ENCODE measurements at places on chromosomes 2 and 18.

DNA sequence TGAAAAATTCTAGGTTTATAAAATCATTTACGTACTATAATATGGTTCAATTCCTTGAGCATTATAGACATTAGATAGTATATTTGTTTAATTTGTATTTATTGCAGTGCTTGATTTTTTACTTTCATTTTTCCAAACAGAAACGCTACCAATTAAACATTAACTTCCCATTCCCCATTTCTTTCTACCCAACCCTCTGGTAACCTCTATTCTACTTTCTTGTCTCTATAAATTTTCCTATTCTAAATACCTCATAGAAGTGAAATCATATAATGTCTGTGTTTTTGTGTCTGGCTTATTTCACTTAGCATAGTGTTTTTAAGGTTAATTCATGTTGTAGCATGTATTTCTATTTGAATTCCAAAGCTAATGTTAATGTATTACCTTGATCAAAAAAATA is 11.6 kb upstream of the SLC39A10 start:
- DNase-seq, result no peak

- DNase-seq, result peak; percentile 24
Measured at GRCh38 chr2:218257390-218257981, 3.3 kb upstream of the GPBAR1 start.

DNA sequence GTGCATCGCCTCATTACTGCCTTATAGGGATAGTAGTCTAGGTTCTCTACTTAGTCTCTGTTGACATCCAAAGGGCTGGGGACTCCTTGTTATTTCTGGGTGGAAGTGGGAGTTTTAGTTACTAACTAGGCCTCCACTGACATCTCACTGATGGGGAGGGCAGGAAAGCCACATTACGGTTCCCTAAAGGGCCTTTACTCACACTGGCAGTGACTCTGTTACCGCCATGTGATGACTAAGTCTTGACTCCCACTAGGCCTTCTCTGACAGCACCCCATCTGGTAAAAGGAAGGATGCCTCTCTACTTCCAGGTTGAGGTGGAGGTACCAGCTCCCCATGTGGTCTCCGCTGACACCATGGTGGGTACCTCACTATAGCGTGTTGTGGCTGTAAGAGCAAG is 14.0 kb upstream of the BCL2L11 start:
- DNase-seq, result no peak

DNA sequence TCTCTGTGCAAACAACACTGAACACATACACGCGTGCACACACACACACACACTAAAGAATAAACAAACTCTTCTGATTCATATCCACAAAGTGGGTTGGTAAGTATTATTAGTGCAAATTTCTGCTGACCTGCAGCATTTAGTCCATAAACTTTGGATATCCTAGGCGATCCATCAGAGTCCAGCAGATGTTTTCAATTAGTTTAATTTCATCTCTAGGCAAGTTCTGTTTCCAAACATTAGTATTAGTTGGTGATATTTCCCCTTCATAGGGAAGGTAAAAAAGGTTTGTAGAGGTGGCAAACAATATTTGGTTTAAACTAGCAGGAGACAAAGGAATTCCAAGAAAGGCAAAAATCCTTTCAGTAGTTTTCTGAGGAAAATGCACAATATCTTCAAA is 5.7 kb downstream of the DSEL start:
- DNase-seq, result no peak

DNA sequence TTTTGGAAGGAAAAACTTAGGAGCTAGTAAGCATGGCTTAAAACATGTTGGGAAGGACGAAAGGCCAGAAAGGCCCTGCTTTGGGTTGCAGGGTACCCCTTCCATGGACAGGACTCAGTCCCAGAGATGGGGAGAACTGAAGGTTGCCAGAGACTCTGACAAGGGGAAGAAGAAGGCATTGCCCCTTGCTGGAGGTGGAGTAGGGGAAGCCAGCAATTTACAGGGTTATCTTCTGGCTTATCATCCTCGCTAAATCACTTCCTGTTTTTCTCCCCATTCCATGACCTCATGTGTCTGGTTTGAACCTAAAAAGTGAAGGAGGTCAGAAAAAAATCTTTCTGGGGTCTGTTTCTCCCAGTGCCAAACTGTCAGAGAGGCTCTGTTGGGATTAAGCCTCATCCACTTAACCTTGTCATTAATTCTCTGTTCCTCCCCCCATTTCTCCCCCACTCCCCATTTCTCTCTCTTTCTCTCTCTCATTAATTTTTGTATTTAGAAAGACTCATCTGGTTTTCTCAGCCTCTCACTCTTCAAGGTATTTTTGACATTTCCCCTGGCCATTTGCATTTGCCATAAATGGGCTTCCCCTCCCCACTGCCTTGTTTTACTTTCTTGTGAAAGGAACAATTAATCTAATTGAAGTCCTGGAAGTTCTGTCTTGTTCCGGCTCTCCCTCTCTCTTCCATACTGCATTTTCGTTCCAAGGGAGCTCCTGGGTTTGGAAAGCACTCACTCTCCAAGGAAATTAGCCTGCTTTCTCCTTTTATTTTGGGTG is 17.4 kb downstream of the NRP2 start:
- no peak for DNase-seq

GRCh38 chr2:129732630-129733026 is 246.8 kb upstream of the RAB6C start:
- no peak for DNase-seq

DNA sequence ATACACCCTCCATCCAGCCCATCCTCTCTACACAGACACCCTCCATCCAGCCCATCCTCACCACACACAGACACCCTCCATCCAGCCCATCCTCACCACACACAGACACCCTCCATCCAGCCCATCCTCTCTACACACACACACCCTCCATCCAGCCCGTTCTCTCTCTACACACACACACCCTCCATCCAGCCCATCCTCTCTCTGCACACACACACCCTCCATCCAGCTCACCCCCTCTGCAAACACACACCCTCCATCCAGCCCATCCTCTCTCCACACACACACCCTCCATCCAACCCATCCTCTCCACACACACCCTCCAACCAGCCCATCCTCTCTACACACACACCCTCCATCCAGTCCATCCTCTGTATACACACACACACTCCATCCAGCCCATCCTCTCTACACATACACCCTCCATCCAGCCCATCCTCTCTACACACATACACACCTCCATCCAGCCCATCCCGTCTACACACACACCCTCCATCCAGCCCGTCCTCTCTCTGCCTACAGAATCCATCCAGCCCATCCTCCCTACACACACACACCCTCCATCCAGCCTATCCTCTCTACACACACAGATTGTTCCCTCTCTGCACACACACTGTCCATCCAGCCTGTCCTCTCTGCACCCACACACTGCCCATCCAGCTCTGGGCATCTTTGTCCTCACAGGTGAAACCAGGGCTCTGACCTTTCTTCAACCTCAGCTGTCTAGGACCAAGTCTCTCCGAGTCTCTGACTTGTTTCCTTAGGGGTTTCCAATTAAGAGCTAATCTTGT is 81.2 kb downstream of the EIPR1 start:
- no peak for DNase-seq

DNA sequence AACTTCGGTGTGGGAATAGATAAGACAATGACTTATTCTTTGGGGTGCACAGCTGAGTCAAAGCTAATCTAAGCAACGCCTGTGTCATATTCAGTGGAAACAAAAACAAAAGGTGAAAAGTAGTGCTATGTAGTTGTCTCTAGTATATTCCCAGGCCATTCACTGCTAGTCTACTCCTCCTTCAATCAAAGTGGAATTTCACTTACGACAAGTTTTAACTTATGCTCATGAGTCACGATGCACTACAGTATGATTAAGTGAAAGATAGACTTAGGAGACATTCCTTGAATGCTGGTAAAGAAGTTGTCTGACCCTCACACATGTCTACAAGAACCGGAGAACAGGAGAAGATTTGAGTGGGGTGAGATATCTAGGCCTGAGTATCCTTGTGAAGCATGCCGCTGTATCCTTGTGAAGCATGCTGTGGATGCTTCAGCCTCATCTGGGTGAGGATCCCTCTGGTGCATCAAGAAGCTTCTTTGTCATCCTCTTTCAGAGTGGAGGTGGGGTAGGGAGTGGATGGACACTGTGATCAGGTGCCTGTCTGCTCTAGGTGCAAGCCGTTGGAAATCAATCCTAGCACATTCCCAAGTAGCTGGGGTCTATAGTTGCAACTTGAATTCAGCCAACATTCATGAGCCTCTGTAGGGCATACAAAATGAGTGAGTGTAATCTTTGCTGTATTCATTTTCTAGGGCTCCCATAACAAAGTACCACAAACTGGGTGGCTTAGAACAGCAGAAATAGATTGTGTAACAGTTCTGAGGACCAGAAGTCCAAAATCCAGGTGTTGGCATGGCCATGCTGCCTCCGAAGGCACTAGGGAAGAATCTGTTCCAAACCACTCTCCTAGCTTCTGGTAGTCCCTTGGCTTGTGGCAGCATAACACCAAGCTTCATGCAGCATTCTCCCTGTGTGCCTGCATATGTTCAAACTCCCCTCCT is 173.5 kb upstream of the FN1 start:
- no peak for DNase-seq

DNA sequence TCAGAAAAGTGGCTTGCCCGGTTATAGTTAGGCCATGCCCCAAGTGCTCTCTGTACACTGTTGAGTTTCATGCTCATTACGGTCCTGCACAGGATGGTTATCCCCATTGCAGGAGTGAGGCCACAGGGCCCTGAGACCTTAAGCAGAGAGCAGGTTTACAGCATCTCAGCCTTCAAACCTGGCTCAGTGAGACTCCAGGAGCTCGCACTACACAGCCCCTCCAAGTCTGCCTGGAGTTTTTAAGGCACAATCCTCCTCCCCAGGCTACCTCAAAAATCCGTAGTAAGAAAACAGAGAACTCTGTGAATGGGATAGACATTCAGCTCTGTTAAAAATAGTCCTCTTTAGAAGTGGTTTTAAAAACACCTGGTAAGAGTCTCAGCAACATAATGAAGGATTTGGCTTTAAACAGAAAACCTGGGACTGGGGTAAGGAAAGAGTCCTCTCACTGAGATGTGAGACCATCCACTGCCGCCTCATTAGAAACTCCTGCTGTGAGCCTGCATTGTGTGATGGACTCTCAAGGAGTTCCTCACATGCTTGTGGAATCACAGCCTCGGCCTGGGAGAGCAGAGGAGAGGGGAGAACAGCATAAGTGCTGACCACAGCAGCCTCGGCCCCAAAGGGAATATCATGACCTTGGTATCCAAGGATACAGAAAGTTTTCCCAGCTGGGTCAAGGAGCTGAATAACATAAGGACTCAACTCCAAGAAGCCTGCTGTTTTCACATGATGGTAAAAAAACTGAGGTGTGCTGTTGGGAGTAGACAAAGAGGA is 214.8 kb downstream of the ATAD2B start:
- no peak for DNase-seq

DNA sequence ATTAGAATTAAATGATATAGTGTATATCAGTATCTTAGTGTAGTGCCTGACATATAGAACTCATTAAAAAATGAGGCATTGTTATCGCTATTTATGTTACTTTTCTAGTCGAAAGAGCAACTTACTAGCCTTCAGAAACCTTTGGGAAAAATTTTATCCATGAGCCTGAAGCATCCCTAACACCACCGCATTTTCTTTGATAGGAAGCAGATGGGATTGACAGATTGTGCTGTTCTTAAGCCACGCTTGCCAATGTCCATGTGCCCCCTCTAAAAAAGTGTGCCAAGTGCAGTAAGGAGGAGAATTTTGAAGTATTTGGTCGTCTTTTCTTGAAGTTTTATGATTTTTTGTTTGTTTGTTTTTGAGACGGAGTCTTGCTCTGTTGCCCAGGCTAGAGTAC is 29.1 kb downstream of the PPM1B start:
- no peak for DNase-seq

DNA sequence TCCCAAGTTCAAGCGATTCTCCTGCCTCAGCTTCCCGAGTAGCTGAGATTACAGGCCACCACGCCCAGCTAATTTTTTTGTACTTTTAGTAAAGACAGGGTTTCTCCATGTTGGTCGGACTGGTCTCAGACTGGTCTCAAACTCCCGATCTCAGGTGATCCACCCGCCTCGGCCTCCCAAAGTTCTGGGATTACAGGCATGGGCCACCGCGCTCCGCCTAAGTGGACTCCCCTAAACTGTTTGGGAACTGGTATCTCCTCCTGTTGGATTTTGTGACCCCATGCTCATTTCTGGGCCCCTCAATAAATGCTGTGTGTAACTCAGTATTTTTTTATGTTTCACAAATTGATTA is 5.2 kb downstream of the SCTR start:
- DNase-seq, result no peak

DNA sequence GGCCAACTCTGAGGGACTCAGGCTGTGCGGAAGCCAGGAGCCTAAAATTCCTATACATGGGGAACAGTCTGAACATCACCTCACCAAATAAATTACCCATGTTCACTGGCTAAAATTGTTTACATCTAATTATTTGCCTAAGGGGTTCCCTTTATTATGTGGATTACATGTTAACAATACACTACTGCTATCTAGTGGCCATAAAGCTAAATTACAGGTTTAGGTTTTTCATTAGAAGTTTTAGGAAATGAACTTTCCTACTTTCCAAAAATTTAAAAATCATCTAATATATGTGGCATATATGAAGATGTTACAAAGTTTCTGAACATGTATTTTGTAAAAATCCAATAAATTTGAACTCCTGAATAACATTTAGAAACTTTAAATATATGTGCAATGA is 40.3 kb downstream of the PLA2R1 start:
- DNase-seq, result peak; percentile 26

- DNase-seq, result no peak
Measured at GRCh38 chr2:61335187-61335586, 135.7 kb downstream of the USP34 start.

GRCh38 chr18:39007031-39007902 is 1441.7 kb upstream of the CELF4 start:
- DNase-seq, result no peak

DNA sequence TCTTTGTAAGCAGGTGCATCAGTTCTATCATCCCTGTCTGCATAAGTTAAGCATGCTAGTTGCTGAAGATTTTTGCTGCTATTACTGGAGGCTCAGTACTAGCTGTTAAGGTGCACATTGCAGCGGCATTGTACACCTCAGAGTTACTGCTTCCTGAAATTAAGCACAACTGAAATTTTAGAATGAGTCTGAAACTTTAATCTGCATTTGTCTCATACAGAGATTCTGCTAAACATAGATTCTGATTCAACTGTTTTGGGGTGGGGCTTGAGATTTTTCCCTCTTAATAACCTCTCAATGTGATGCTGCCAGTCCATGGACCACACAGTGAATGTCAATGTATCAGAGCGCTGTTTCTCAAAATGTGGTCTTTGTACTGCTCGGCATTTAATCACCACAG is 585.7 kb upstream of the GCFC2 start:
- no peak for DNase-seq

DNA sequence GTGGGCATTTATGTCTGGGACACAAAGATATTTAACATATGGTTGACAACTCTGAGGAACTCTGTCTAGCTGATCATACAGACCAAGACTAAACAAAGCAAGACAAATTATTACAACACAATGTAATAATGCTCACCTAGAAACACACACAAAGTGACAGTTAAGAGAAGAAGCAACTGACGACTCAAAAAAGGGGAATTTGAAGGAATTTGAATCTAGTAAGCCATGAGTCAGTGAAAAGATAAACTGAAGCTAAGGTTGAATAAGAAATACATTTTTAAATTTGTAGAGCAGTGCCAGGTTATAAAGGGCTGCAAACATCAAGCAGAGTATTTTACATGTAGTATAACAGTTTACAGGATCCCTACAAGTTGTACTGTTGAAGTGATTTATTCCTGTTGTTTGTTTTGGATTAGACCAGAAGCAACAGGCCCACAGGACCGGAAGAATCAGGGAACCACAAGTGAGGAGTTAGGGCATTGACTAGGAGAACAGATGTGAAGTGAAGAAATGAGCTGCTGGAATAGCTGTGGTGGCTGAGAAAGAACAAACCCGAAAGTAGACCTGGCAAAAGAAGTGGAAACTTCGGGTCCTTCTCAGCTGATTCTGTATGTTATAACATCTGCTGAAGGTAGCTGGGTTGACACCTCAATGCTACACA is 35.6 kb downstream of the IFIH1 start:
- DNase-seq, result no peak
